ENCODE measurements at places on chromosomes 1 and 21.

- DNase-seq, result no peak
Observed at GRCh38 chr1:23657659-23658275, 33.8 kb upstream of the RPL11 start.

DNA sequence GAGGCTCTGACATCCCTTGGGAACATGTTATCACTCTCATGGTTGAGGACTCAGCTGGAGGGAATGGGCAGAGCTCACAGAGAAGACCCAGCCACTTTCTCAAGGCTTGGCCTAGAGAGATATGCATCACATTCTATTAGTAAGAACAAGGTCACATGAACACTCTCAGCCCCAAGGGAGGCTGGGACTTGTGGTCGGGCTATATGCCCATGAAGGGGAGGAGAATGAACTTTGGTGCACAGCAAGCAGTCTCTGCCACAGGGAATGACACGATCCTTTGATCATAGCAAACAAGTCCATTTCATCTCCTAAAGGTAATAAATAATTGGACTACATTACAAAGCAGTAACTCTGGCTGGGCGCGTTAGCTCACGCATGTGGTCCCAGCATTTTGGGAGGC, 105.7 kb downstream of the SYF2 start:
- DNase-seq, result no peak

GRCh38 chr1:177558372-177558771, 387.6 kb downstream of the BRINP2 start:
- DNase-seq, result no peak

- no peak for DNase-seq
Observed at GRCh38 chr1:8409106-8409505, 91.2 kb downstream of the SLC45A1 start.

DNA sequence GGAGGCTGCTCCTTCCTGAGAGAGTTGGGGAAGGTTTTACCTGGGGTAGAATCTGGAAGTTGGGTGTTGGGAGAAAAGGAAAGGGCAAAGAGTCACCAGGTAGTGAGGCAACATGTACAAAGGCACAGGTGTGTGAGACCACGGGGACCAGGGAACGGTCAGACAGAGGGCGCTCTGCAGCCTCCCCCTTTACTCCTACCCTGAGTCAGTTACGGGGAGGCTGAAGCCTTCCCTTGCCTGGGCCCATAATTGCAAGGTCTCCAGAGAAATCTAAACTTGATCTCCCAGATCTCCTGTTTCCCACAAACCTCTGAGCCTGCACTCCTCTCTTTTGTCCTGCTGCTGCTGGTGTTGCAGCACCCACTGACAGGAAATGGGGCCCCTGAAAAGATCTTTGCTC, 22.0 kb downstream of the CCN1 start:
- no peak for DNase-seq

DNA sequence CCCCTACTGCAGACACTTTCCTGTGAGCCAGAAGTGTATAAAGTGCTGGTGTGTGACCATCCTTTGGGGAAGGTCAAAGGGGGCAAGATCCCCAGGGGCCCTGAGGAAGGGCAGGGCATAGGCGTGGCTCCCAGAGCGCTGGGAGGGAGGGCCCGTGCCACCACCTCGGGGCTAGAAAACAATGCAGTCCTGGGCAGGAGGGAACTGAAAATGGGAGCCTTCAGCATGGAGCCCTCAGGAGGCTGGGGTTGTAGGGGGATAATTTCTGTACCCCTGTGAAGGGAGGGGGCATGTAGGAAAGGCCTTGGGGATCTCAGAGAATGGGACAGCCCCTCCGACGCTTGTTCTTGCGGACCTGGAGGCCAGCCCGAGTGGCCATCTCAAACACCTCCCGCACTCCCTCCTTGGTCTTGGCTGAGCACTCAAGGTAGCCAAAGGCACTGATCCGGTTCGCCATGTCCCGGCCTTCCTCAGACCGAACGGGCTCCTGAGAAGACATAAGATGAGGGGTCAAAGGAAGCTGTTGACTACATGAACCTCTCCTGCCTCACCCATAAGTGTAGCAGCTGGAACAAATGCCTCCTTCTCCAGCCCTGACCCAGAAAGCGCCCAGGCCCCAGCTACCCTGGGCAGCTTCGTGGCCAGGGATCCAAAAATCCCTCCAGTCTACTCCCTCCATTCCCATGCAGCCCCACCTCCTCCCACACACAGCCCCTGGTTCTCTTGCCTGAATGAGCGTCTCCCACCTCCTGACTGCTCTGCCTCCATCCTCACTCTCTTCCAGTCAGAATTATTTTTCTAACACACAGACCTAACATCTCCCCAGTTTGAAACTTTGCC, 5.5 kb downstream of the RHOC start:
- no peak for DNase-seq

GRCh38 chr1:112540226-112540794, 31.5 kb downstream of the WNT2B start:
- DNase-seq, result no peak

Data from cortex of kidney (tissue), 1 donor.